ENCODE measurements at places on chromosomes 12 and 14. TPM values are rescaled to one million over a fixed set of nuclear protein-coding genes. Genes with fewer than 3 reads are reported as not detected.

The DDX47 gene
- total RNA-seq: 69.4 TPM

The TPPP2 gene
- not detected for total RNA-seq

The POTEM gene
- total RNA-seq: not detected

The KCNK10 gene
- 1.5 TPM for total RNA-seq

The CCDC177 gene
- not detected for total RNA-seq

The HPD gene
- 35.8 TPM for total RNA-seq

The SLC25A47 gene
- total RNA-seq: 1.6 TPM

The ADCY6 gene
- total RNA-seq: 37.7 TPM

DNA sequence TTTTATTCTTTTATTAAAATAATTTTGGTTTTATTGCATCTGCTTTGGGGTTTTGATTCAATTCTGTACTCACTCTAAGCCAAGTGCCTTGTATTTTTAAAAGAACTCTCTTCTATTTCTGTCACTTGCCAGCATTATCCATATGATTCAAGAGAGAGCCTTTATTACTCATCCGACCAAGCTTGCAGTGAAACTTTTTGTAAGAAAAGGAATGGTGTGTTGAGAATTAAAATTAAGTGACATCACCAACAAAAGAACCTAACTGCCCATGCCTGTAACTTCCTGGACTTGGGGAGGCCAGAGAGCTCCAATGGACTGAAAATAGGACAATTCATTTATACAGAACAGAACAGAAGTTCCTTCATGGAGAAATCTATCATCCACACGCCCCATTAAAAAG, 52.1 kb downstream of the GALNT4 start:
- no peak for DNase-seq

GRCh38 chr12:43214166-43214565, 337.8 kb downstream of the ADAMTS20 start:
- DNase-seq: no peak

GRCh38 chr12:92059960-92060359, 85.7 kb downstream of the BTG1 start:
- no peak for DNase-seq

DNA sequence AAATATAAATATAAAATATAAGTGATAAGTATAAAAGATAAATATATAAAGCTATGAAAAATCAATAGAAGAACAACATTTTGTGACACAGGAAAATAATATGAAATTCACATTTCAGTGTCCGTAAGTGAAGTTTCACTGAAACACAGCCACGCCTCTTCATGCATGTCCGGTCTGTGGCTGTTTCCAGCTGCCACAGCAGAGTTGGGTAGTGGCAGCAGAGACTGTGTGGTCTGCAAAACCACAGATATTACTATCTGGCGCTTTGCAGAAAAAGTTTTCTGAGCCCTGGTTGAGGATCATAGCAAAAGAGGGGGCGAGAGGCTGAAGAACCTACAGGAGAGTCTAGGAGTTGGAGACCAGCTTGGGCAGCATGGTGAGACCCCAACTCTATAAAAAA, 780 bp downstream of the SERPINA4 start:
- no peak for DNase-seq

DNA sequence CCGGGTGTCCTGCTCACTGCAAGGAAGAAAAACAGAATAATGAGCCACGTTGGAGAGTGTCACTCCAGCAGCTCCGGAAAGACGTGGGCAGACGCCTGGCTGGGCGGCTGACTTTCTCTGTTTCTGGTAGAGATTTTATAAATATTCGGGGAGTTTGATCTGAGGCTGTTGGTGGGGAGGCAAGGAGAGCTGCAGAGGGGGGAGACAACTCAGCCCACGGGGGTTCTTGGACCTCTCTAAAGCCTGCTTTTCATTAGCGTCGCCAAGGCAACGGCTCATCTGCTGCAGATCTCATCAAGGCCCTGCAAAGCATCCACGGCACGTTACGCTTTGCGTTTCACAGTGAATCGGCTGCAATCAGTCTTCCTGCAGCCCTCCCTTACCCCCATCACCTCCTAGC, 207.2 kb downstream of the ZFP36L1 start:
- DNase-seq: peak; percentile 71

DNA sequence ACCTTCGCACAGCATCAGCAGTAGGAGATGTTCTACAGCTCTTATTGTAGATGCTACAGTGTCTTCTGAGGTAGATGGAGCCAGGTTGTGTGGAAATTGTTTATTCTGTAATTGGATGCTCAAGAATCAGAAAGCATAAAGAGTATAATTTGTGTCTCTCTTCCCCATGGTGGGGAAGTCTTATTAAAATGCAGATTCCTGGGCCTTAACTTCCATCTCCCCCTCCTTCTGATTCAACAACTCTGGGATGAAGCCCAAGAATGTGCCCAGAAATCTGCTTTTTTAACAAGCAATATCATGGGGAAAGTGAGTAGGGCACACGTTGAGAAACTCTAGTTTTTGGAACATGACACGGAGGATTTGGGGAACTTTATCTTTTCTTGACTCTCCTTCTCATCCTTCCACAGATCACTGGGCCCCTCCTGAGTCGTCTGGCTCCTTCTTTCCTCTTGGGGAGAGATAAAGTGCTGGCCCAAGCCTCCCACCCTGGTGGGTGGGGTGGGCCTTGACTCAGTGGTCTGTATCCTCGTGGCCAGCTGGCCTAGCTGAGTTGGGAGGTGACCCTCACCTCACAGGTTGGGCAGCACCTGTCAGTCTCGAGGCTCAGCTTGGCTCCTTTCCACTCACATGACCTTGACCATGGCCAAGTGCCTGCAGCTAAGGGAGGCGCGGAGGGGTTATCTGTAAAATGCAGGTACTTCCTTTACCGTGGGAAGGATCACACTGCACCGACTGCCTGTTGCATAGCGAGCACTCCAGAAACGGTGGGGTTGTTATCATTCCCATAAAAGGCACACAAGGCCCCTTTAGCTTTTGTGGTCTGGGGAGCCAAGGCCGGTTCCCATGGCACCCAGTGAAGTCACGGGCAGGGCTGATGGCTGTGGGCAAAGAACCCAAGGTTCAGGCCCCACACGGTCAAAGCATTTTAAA, 141.9 kb downstream of the CHST11 start:
- DNase-seq: no peak

DNA sequence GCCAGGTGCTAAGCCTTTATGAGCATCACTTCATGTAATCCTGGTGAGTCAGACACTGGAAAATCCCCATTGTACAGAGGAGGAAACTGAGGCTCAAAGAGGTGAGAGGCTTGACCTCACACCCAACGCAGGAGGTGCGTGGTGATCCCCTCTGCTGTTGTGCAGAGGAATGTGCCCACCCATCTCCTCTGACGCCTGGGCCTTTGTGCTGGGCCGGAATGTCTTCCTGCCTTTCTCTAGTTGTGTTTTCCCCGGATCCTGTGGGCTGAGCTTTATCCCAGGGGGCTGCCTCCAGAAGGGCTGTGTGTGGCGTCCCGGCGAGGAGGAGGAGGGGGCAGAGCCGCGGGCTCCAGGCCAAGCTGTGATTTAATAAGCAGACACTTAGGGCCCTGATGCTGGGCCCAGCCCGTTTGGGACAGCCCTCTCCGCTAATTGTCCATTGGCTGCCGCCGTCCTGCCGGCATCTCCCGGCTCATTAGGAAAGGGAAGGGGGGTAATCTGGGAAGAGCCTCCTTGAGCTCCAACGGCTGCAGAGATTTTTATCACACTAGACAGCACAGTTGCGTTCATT, 653.6 kb downstream of the MED13L start:
- no peak for DNase-seq

GRCh38 chr14:52553002-52553670, 500 bp downstream of the GPR137C start:
- peak; percentile 68 for DNase-seq

DNA sequence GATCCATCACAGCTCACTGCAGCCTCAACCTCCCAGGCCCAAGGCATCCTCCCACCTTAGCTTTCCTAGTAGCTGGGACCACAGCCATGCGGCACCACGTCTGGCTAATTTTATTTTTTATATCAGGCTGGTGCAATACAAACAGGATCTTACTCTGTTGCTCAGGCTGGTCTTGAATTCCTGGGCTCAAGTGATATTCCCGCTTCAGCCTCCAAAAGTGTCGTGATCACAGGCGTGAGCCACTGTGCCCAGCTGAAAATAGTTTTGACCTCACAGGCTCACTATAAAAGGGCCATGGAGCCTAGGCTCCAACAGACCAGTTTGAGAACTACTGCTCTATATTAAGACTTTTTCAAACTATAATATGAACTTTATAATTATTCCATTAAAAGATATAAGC, 37.3 kb downstream of the SNX6 start:
- no peak for DNase-seq

- no peak for DNase-seq
These were observed 20.1 kb downstream of the NID2 start for GRCh38 chr14:52048641-52049204.

GRCh38 chr14:76976240-76977005, 52.1 kb downstream of the IRF2BPL start:
- no peak for DNase-seq

DNA sequence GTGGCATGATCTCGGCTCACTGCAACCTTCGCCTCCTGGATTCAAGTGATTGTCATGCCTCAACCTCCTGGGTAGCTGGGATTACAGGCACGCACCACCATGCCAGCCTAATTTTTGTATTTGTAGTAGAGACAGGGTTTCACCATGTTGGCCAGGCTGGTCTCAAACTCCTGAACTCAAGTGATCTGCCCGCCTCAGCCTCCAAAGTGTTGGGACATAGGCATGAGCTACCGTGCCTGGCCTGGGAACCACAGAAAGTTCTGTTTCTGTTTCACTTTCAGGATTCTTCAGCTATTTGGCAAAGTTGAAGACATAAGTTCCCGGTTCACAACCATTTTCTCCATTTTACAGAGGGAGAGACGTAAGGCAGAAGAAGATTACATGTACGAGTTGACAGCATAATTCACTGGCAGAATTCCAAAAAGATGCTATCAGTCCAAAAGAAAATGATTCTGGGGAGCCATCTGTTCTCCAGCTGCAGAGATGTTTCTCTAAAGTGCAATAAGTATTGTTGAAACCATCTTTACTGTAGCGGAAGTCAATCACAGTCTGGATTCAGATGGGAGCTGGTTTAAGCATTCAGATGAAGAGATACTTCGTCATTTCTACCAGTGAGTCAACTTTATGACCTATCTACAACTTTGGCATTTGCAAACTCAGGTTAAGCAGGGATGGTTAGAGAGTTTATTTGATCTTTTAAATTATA, 8.1 kb upstream of the RNF34 start:
- peak; percentile 25 for DNase-seq

DNA sequence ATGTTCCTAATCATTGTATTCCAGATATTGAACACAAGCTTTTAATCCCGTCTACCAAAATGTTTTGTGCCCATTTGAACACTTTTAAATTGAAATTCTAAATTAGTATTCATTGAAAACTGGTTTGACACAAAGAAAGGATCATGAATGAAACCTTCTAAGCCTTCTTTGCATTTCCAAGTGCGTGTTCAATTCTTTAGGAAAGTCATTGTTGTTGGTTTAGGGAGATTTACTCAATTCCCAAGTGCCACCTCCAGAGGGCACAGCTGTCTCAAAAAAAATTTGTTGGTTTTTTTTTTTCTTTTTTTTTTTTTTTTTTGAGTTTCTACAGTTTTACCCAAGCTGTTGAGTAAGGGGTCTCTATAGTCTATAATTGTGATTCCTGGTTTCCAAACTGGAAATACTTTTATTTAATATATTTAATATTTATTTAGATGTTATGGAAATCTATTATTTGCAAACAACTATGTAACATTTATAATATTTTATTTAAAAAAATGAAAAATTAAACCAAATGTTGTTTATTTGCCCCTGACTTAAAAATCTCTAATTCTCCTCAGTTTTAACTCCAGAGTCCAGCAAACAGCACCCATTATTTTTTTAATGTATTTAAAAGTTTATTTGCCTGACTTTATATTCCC, 79.9 kb downstream of the NEDD1 start:
- peak; percentile 49 for DNase-seq

DNA sequence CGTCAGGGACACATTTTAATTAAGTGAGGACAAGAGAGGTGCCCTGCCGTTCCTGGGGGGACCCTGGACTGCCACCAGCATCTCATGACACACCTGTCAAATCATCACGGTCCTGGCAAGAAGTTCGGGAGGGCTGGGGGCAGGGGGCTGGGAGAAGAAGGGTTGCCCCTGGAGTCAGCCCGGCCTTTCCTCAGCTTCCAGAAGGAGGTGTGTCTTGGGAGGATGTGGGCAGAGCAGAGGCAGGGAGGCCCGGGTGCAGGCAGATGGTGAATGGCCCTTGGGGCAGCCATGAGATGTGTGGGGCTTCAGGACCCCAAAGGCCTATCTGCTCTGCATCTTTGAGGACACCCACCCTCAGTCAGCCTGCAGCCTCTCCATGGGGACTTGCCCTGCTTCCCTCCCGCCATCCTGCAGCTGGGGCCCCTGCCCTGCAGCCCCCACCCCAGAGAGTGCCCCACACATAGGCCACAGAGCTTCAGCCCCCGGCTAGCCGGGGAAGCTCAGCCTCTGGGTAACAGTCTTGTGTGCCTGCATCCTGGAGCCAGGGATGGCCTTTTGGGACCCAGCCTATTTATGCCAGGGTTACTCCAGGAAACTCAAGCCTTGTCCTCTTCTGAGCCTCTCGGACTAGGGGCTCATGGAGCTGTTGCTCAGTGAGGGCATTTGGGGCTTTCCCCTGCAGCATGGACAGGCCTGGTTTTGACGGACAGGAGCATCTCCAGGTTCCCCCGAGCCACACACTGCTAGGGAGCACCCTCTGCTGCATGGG, 178.5 kb downstream of the KIF26A start:
- DNase-seq: no peak

Measured in hepatocyte (in vitro differentiated cells).